ENCODE measurements at places on chromosomes 12 and 14.

GRCh38 chr12:93429448-93429847, 12.3 kb downstream of the UBE2N start:
- DNase-seq: no peak

GRCh38 chr14:105529569-105530284, 3.3 kb downstream of the TMEM121 start:
- DNase-seq: peak; percentile 62

GRCh38 chr12:121523741-121524140, 57.1 kb downstream of the KDM2B start:
- no peak for DNase-seq

GRCh38 chr12:4717806-4718205, 2.4 kb upstream of the GALNT8 start:
- DNase-seq: no peak

DNA sequence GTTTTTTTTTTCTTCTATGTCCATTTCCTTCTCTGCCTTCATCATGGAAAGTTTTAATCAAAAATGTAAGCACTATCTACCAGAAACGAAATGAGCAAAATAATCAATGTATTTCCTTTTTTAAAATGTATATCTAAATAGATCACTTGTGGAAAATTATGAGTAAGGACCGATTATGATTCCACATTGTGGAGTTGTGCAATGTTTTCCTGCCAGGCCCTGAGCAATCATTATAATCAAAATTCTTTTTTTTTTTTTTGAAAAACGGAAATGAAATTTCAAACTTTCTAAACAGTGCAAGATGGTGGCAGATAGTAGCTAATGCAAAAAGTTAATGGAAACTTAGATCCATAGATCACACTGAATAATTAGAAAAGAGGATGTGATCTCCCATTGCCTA, 1074.6 kb upstream of the TMEM132C start:
- DNase-seq: no peak

DNA sequence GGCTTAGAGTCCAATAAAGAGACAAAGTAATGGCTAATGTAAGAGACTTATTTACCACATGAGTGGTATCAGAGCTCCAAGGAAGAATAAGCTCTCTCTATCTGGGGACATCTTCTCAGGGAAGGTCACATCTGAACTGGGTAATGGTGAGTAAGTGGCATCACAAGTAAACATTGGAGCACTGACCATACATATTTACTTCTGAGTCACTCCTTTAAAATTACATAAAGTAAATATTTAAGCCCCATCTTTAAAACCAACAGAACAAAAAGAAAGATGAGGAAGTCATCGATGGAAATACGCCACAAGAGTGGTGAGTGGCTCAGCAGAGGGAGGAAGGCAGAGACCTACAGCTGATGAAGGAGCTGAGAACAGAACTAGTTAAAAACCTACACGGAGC, 159.9 kb downstream of the DUSP6 start:
- no peak for DNase-seq

DNA sequence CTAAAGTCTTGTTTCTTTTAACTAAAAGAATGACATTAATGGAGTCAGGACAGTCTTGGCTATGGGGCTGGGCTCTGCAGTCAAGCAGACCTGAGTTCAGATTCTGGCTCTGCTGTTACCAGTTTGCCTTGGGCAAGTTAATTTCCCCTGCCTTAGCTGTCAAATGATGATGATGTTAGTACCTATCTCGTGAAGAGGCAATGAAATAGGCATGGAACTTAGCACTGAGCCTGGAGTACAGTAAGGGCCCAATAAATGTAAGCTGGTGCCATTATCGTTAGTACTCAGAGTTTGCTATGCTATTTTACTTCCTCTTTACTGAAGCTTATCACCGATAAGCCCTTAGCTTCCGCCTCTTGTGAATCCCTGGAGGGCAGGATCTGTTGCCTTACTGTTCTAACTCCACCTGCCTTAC, 8.5 kb downstream of the FBXW8 start:
- no peak for DNase-seq

DNA sequence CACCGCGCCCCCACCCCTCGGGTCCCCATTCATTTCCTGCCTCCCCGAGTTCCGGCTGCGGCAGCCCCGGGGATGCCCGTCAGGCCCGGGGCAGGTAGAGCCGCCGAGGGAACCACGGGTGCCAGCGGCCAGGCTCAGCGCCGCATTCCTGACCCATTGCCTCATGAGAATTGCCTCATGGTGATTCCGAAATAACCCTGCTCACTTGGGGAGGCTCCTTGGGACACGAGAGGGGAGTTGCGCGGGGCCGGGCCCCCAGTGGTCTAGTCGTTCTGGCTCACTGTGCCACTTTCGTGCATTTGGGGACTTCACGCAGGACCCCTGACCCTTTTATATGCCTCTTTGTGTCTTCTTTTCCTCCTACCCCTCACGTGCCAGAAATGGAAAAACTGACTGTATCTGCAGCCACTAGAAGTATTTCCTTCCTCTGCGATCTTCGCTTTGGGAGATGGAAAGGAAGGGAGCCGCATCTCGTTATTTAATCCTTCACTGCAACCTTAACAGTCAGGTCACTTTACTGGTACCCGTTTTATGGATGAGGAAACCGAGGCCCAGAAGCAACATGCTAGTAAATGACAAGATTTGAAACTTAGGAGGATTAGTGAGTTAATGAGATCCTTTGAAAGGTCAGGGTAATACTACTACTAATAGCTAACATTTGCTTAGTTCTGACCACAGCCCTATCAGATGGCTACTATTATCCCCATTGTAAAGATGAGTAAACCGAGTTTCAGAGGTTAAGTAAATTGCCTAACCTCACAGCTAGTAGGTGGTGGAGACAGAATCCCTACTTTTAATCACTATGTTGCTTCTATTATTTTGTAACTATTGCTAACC, 768 bp downstream of the PTPN11 start:
- peak; percentile 33 for DNase-seq

DNA sequence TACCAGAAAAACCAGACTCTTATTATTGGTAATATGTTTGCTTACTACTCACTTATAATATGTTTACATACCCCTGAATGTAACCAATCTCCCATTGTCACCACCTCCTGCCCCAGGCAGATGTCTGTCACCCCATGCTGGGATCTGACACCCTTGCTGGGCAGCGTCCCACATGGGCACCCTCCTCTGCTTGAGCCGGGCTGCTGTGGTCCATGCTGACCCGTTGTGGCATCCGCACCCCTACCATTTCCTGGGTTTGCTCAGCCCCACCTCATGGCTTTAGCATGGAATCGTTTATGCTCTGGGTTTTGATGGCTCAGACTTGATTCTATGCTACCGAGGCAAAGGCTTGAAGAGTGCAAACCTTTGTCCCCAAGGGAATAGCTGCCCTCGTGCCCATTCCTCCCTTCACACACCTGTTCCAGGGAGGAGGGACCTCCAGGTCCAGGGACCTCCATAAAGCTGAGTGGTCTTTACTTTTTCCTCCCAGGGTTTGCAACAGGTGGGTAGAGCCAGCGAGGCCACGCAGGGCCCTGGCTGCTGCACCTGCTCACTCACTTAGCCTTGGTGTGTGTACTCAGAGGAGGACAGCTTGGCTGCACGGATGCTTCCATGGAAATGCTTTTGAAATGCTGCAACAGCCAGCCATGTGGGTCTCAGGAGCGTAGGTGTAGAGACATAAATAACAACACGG, 68.7 kb downstream of the PRMT8 start:
- no peak for DNase-seq

DNA sequence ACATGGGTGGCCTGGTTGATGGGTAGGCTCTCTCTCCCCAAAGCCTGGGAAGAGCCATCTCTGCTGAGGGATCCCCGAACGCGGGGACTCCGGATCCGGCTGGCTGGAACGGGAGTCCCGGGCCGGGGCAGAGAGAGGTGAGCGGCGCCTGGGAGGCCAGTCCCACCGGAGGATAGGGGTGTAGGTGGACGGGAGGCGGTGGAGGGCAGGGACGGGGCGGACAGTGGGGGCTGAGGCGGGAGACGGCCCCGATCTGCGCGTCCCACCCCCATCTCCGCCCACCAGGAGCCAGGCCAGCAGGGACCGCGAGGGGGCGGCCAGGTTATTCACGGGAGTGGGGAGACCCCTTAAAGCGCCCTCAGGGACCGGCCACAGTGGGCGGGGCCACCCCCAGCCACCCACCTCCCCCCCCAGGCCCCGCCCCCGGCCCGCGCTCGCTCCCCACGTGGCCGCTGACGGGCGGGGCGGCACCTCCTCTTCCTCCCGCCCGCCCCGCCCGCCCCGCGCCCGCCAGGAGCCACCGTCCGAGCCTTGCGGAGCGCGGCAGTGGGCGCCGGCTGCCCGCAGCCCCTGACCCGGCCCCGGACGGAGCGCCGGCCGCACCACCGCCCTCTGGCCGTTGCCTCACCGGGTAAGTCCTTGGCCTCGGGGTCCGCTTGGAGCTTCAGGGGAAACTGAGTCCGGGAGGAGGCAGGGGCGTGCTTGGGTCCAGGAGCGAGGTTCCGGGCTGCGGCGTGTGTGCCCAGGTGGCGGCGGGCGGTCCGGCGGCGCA, at the start of gene INF2:
INF2 (plus strand) TSS at position 510 of the 772 bp plus-strand sequence. CDS start 11,748 bp downstream, outside the sequence.
- DNase-seq: peak; percentile 96

DNA sequence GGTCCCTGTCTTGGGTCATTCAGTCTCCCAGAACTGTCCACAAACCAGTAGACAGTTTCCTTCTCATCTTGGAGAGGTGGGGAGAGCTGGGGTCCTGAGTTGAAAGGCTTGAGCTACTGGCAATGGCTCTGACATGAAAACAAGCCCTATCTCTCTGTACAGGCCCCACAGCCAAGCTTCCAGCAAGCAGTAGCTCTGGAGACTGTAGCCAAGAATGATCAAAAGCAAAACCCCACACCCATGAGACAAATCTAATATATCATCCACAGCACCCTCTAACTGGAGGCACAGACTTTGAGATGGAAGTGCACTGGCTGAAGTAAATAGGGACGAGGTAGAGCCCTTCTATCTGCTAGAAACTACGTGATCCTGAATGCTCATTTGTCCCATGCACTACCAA, 40.9 kb downstream of the RERG start:
- no peak for DNase-seq

DNA sequence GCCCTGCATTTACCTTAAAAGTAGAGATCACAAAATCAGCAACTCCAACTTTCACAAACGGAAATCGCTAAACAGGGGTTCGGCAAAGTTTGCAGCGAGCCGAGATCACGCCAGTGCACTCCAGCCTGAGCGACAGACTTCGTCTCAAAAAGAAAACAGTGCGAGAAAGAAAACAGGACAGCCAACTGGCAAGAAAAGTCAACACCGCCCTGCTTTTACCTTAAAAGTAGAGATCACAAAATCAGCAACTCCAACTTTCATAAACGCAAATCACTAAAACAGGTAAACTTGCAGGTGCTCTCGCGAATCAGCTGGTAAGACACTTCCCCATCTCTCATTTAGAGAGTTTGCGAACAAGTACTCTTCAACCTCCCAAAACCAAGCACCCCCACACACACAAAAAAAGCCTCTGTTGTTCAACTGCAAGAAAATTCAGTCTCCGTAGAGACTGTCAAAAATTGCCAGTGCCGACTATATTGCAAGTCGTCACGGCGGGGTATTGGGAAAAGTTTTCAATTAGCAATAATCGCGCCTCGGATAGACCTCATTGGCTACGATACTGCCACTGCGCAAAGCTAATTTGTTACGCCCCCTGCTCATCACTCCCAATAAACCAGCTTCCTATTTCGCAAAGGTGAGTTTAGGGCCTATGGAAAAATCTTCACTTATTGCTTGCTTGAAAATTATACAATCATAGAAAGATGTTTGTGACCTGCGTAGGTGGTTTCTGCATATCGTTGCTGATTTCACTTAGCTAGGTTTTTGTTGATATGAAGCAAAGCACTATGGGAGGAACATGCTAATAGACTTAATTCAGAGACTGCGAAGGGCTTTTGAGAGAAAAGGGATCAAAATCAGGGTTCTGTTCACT, at the start of gene RNU4-1:
RNU4-1 (minus strand) TSS at position 577 of the 871 bp plus-strand sequence.
- peak; percentile 70 for DNase-seq

GRCh38 chr12:117069926-117070900, 29.0 kb downstream of the TESC start:
- no peak for DNase-seq

- DNase-seq: no peak
Measured at GRCh38 chr12:39816671-39817185, 197.1 kb upstream of the ABCD2 start.

- DNase-seq: no peak
Measured at GRCh38 chr14:80135305-80136088, 75.8 kb downstream of the DIO2 start.

GRCh38 chr12:74820324-74820723, 282.7 kb downstream of the ATXN7L3B start:
- no peak for DNase-seq

DNA sequence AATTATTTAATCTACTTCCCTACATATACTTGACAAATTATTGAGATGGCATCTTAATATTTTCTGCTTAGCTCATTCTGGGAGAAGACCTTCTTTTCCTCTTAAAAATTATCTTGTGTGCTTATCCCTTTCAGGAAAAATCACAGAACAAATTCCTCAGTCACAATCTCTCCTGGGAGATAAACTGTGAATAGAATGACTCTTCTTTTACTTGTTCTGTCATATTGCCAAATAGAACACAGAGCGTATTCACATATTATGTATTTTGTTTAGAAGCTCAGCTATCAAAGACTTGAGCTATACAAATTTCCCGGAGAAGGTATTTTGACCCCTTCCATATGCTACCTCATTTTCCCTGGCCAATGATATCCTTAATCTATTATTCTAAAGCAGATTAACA, 146.7 kb downstream of the TMEM117 start:
- no peak for DNase-seq

DNA sequence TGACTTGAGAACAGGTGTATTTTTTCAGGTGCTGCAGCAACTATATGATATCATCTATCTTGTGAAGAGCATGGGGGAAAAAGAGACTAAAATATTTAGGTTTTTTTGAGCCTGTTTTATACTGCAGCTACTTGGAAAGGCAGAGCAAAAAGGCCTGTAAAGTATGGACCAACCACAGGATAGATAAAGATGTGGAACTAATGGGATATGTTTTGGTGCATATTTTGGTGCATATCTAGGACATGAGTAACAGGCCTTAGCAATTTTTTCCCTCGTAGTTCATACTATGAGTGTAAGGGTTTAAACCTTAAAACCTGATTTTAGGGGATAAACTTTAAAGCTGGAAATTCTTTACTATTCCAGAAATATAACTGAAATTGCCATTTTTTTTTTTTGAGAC, 6.0 kb upstream of the GTSF1 start:
- no peak for DNase-seq

- DNase-seq: no peak
Measured at GRCh38 chr12:69170293-69170692, 69.1 kb upstream of the CPSF6 start.

- no peak for DNase-seq
Measured at GRCh38 chr12:112122823-112123690, 2.3 kb upstream of the TRAFD1 start.

DNA sequence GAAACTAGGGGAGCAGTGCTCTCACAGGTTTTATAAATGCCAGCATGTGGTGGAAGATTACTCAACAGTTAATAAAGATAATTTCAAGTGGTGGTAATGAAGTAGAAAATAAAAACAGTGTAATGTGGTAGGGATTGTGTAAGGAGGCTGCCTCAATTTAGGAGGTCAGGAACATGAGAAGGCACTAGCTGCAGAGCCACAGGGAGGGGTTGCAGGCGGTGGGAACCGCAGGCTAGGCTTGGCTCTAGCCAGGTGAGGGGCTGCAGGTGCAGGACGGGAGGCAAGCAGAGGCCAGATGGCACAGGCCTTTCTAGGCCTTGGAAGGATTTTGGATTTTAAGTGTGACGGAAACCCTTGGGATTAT, 768 bp downstream of the METTL25 start:
- no peak for DNase-seq
